Activated CD8-positive, alpha-beta T cell treated with anti-CD3 and anti-CD28 coated beads for 36 hours (primary cell): ENCODE measurements at places on chromosomes 11 and 22. TPM values are rescaled to one million over a fixed set of nuclear protein-coding genes. Genes with fewer than 3 reads are reported as not detected.
A peak's percentile ranks its signal among the peaks of the same experiment; 100 is the strongest.

DNA sequence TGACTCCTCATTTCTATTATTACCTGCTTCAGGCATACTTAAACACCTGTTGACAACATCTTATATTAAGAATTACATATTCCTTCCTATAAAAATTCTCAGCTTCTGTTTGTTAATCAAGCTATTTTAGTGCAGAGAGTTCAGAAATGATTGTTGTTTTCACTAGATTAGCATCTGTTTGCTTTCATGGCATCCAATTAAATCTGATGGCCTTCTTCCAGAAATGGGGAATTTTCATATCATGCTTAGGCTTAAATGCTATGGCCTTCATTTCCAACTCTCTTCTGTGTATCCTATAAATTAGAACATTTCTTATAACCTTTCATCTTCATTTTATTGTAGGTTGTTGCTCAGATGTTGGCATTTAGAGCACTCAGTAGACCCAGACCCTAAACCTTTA is 180.0 kb downstream of the WNT11 start:
- DNase-seq = no peak
- H3K4me1 ChIP-seq = peaks cover 2% of the 10 kb centered on the region
- H3K4me3 ChIP-seq = no peak overlapping the region
- no peaks in the 10 kb centered on the region for H3K27me3 ChIP-seq

DNA sequence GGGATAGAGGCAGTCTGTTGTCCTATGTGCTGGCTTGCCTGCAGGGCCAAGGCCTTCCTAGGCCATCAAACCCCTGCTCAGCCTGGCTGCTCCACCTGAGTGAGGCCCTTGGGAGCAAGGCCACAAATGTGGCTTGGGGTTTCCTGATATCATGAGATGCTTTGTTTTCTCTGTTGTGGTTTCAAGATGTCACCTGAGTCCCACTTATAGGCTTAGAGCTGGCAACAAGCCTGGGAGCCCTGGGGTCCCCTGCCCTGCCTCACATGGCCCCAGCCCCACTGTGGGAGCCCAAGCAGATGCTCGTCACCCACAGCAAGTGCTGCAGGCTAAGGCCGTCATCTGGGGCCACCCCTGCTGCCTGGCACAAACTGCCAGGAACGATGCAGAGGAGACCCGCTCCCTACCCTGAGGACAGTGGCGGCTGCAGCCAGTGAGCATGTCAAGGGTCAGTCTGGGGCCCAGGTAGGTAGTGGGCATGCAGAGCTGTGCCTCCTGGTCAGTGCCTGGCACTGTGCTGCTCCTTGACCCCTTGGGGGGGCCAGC is 75.4 kb upstream of the KCNQ1OT1 start:
- H3K4me3 ChIP-seq = no peak overlapping the region
- peak; percentile 31 for DNase-seq
- peaks cover 14% of the 10 kb centered on the region for H3K4me1 ChIP-seq
- no peaks in the 10 kb centered on the region for H3K27me3 ChIP-seq

DNA sequence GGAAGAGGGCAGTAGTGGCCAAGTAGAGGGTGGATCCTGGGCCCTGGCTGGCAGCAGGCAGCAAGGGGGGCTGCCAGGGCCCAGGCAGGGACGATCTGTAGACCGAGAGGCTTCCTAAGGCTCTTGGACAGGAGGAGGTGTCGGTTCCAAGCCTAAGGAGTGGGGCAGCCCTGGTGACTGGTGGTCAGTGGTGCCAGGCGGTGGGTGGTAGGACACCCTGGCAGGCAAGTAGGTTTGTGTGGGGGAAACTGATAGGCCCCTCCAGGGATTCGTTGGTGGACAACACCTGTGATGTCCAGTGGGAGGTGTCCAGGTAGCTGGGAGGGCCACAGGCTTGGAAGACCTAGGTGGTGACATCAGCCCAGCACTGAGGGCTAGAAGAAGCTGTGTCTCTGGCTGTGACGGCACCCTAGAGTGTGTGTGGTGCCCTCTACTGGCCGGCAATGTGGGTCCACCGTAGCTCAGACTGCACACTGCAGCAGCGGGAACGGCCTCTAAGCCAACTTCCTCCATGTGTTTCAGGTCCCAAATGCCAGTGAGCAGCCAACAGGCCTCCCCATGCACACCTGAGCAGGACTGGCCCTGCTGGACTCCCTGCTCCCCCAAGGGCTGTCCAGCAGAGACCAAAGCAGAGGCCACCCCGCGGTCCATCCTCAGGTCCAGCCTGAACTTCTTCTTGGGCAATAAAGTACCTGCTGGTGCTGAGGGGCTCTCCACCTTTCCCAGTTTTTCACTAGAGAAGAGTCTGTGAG is 9.4 kb upstream of the SAMM50 start:
- peaks cover 2% of the 10 kb centered on the region for H3K27me3 ChIP-seq
- H3K36me3 ChIP-seq = no peaks in the 10 kb centered on the region
- H3K4me3 ChIP-seq = no peak overlapping the region
- DNase-seq = peak; percentile 86

- no peak for DNase-seq
- no peaks in the 10 kb centered on the region for H3K27me3 ChIP-seq
- H3K36me3 ChIP-seq = no peaks in the 10 kb centered on the region
Measured at GRCh38 chr11:76408171-76408965, 27.2 kb downstream of the GVQW3 start.

GRCh38 chr11:16505481-16505880 is 149.1 kb upstream of the SOX6 start:
- H3K4me3 ChIP-seq = no peak overlapping the region
- DNase-seq = no peak
- no peaks in the 10 kb centered on the region for H3K27me3 ChIP-seq
- H3K36me3 ChIP-seq = no peaks in the 10 kb centered on the region

DNA sequence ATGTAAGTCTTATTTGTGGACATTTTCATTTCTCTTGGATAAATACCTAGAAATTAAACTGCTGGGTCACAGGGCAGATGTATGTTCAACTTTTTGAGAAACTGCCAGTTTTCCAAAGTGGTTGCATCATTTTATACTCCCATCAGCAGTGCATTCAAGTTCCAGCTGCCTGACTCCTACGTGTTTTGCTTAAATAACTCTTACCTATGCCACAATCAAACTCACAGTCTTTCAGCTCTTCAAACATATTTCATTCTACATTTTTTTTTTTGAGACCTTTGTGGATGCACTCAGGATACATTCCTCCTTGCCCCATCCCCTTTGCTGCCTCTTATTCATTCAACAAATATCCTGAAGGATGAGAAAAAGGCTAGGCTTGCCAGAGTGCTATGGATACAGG is 9.2 kb downstream of the TCF20 start:
- no peak overlapping the region for H3K27ac ChIP-seq
- H3K4me1 ChIP-seq = peaks cover 90% of the 10 kb centered on the region
- H3K4me3 ChIP-seq = no peak overlapping the region
- DNase-seq = no peak
- peaks cover 8% of the 10 kb centered on the region for H3K36me3 ChIP-seq
- no peaks in the 10 kb centered on the region for H3K27me3 ChIP-seq

DNA sequence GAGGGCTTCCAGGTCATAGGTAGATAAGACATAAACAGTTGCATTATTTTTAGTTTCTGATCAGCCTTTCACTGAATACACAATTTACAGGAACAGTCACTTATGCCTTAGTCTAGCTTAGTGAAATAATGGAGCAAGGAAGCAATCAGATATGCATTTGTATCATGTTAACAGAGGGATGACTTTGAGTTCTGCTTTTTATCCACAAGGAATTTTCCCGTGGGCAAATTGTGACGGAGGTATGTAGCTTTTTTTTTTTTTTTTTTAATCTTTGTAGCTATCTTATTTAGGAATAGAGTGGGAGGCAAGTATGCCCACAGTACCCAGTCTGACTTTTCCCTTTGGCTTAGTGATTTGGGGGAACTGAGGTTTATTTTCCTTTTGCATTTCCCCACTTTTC is 3.4 kb upstream of the NLRP10 start:
- no peak overlapping the region for H3K27ac ChIP-seq
- no peaks in the 10 kb centered on the region for H3K4me1 ChIP-seq
- DNase-seq = no peak
- H3K27me3 ChIP-seq = peaks cover 12% of the 10 kb centered on the region

Gene FGF19
- not detected for total RNA-seq

Gene DUSP8
- total RNA-seq = 2.0 TPM

GRCh38 chr11:62193952-62194351 is 3.9 kb downstream of the SCGB1D1 start:
- no peak for DNase-seq
- H3K4me3 ChIP-seq = no peak overlapping the region
- H3K27ac ChIP-seq = no peak overlapping the region

GRCh38 chr11:372809-373715 is 3.8 kb downstream of the B4GALNT4 start:
- H3K27ac ChIP-seq = no peak overlapping the region
- peaks cover 3% of the 10 kb centered on the region for H3K4me1 ChIP-seq
- H3K4me3 ChIP-seq = no peak overlapping the region
- DNase-seq = no peak
- H3K36me3 ChIP-seq = no peaks in the 10 kb centered on the region
- H3K27me3 ChIP-seq = peaks cover 17% of the 10 kb centered on the region

GRCh38 chr11:133946541-133947318 is 10.0 kb downstream of the IGSF9B start:
- H3K36me3 ChIP-seq = peaks cover 45% of the 10 kb centered on the region
- H3K27me3 ChIP-seq = no peaks in the 10 kb centered on the region
- H3K27ac ChIP-seq = peak overlapping the region; percentile 86
- H3K4me3 ChIP-seq = peak overlapping the region; percentile 81
- peak; percentile 80 for DNase-seq
- peaks cover 67% of the 10 kb centered on the region for H3K4me1 ChIP-seq

Gene GLYAT
- not detected for total RNA-seq
